ENCODE measurements at places on chromosomes 16 and 17.
A peak's percentile ranks its signal among the peaks of the same experiment; 100 is the strongest.

GRCh38 chr17:11969565-11969964, 27.7 kb downstream of the ZNF18 start:
- DNase-seq = no peak

DNA sequence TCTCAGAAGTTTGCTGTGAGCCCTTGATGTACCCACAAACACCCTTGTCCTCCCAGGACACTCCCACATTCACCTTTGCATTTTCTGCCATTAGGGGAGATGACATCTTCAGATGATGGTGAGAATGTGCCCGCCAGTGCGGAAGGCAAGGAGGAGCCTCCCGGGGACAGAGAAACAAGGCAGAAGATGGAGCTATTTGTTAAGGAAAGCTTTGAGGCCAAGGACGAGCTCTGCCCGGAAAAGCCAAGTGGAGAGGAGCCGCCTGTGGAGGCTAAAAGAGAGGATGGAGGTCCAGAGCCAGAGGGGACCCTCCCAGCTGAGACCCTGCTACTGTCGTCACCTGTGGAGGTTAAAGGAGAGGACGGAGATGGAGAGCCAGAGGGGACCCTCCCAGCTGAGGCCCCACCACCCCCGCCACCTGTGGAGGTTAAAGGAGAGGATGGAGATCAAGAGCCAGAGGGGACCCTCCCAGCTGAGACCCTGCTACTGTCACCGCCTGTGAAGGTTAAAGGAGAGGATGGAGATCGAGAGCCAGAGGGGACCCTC, 17.0 kb downstream of the TAF1C start:
- no peak for DNase-seq

GRCh38 chr17:50916026-50916707, 50.0 kb upstream of the TOB1 start:
- DNase-seq = no peak

DNA sequence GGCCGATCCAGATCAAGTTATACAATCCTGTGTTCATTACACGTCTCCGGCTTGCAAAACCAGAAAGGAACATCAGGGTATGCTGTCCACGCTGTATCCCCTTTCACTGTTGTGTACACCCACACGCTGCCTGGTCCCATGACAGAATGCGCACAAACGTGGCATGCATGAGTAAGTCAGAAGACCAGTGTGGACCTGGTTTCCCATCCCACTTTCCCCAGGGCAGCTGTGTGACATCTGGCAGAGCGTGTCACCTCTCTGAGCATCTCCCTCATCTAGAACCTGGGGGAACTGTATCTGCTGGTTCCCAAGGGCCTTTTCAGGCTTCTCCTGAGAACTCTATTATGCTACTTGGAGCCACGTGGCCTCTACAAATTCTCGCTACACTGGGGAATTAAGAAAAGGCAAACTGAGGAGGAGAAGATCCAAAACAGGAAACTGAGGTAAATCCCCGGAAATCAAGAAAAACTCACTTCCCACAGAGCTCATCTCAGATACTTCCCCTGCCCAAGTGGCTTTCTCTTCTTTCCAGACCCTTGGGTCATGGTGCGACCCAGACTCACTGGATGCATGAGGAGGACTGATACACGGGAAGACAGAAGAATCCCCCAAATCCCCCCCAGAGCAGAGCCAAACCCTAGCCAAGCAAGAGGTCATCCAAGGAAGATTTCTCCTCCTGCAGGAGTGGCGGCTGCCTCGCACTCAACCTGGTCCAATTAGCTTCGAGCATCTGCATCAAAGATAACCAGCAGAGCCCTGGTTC, 139.3 kb downstream of the GAS7 start:
- no peak for DNase-seq

DNA sequence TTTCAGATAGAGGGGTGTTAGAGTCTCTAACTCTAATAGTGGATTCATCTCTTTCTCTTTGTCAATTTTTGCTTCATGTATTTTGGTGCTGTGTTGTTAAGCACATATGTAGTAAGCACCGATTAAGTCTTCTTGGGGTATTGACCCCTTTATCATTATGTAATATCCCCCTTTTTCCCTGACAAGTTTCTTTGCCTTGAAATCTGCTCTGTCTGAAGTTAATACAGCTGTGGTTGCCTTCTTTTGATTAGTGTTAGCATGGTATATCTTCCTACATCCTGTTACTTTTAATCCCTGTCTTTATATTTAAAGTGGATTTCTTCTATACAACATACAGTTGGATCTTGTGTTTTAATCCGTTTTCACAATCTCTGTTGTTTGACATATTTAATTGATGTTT, 60.6 kb downstream of the BCAS3 start:
- no peak for DNase-seq

DNA sequence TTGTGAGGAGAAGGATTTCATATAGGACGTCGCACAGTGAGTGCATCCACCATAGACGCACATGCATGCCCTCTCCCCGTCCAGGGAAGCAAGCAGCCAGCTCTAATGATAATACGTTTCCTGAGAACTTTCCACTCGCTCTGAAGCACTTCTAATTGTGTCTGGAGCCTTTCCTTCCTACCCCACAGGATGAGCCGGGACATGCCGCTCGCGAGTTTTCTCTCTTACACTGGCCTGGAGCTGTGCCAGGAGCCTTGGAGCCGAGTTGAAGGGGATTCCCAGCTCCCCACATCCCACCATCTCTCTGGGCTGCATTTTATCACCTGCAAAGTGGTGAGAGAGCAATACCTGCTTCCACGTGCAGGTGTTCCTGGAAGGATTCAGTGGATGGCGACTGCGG, 368.1 kb downstream of the C16orf95 start:
- DNase-seq = no peak

- no peak for DNase-seq
These were observed 2.1 kb downstream of the SCARF1 start for GRCh38 chr17:1643293-1643998.

GRCh38 chr17:40134184-40134583, 6.2 kb upstream of the CASC3 start:
- no peak for DNase-seq

DNA sequence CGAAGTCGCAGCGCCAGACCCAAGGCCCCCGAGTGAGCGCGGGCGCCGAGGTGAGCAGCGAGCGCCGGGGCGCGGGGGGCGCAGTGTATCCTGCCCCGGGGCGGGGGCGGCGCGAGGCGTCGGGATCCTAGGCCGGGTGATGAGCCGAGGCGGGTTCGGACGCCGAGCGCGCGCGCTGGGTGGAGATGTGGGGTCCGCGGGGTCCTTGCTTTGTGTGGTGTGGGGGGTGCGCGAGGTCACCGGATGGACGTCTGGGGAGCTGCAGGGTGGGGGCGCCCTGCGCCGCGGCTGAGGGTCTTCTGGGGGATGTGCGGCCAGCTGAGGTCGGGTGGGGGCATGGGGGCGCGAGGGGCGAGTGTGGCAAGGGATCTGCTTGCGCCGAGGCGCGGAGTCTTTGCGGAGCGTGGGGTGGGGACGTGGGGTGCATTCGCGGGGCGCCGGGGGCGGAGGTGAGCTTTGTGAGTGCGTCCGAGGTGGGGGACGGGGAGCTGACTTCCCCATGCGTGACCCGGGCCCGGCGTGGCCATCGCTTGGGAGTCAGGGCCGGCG, 560 bp downstream of the RAI1 start:
- DNase-seq = no peak

- peak; percentile 87 for DNase-seq
These were observed 1.1 kb downstream of the MAPT start for GRCh38 chr17:45895304-45895968.
